ENCODE measurements at places on chromosomes 6 and 20. TPM values are rescaled to one million over a fixed set of nuclear protein-coding genes. Genes with fewer than 3 reads are reported as not detected.

The PLN gene
- total RNA-seq: not detected

The TNNC2 gene
- total RNA-seq: not detected

The SLC17A3 gene
- 1.7 TPM for total RNA-seq

The CGA gene
- total RNA-seq: not detected

The LRP11 gene
- 10.6 TPM for total RNA-seq

The GSTA3 gene
- not detected for total RNA-seq

The PACSIN1 gene
- 0.29 TPM for total RNA-seq

The FANCE gene
- 22.0 TPM for total RNA-seq

The COL19A1 gene
- 0.26 TPM for total RNA-seq

The CRISP3 gene
- not detected for total RNA-seq

The LCA5 gene
- 0.23 TPM for total RNA-seq

The SPDEF gene
- 0.34 TPM for total RNA-seq

The TDP2 gene
- 62.9 TPM for total RNA-seq

The MYMX gene
- total RNA-seq: not detected

The DLK2 gene
- total RNA-seq: 1.6 TPM

The LRFN2 gene
- total RNA-seq: 0.12 TPM

The LY6G5C gene
- 2.3 TPM for total RNA-seq

The SLC13A3 gene
- 0.21 TPM for total RNA-seq

The ARID1B gene
- total RNA-seq: 71.6 TPM

The PRR18 gene
- total RNA-seq: not detected

The ADGB gene
- total RNA-seq: not detected

The DHX35 gene
- total RNA-seq: 14.2 TPM

The C2 gene
- 3.4 TPM for total RNA-seq

The OLIG3 gene
- 0.35 TPM for total RNA-seq

The MAP7 gene
- 1.3 TPM for total RNA-seq

Data from activated T-cell treated with anti-CD3 and anti-CD28 coated beads, Interleukin-2, amount 50 U/mL, for 72 hours (primary cell).